Cardiac muscle cell (in vitro differentiated cells and primary cell): ENCODE measurements at places on chromosomes 5 and 9. TPM values are rescaled to one million over a fixed set of nuclear protein-coding genes. Genes with fewer than 3 reads are reported as not detected.

NPR3 gene
- 1.1 and 2.7 TPM in 2 replicates for total RNA-seq

- DNase-seq = no peak
These were observed 72.5 kb downstream of the STK10 start for GRCh38 chr5:172115541-172115982.

ANP32B gene
- 10.6 and 27.2 TPM in 2 replicates for total RNA-seq

COL15A1 gene
- 0.39 and 0.74 TPM in 2 replicates for total RNA-seq

CARD6 gene
- total RNA-seq = 0.11 and 0.12 TPM in 2 replicates

DNA sequence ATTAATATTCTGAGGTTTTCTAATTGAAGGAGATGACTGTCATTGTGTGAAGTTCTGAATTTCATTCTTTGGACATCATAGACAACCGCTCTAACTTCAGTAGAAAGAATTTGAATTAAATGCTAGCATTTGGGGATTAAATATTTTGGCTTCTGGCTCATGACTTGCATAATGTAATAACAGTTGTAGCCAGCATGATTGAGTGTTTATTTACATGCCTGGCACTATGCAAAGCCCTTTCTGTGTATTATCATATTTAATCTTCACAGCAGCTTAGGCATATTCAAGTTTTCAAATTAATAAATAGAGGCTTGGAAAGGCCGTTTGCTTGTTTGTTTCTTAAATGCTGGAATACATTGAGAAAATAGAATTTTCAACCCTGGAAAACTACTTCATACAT is 19.6 kb upstream of the HTR1A start:
- DNase-seq = no peak

IL5 gene
- total RNA-seq = not detected in 2 replicates

ARL15 gene
- total RNA-seq = 27.4 and 31.6 TPM in 2 replicates

DNA sequence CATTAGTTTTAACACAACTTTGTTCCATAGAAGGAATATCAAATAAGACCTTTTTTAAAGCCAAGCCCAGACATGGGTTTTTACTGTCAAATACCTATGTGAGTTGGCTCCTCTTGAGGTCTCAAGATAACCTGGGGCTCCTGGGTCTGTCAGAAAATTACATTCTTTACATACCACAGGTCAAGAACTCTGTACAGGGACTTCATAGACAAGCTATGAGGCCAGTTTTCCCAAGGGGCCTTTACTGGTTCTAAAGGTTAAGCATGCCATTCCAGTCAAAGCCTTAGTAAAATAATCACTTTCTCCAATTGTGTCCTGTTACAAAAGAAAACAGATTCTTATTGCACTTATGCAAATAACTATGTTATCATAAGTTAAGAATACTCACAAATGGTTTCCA is 15.5 kb upstream of the SMC2 start:
- no peak for DNase-seq

- no peak for DNase-seq
These were observed 116.0 kb downstream of the VAV2 start for GRCh38 chr9:133876144-133876543.

ACTBL2 gene
- total RNA-seq = not detected in 2 replicates

DNA sequence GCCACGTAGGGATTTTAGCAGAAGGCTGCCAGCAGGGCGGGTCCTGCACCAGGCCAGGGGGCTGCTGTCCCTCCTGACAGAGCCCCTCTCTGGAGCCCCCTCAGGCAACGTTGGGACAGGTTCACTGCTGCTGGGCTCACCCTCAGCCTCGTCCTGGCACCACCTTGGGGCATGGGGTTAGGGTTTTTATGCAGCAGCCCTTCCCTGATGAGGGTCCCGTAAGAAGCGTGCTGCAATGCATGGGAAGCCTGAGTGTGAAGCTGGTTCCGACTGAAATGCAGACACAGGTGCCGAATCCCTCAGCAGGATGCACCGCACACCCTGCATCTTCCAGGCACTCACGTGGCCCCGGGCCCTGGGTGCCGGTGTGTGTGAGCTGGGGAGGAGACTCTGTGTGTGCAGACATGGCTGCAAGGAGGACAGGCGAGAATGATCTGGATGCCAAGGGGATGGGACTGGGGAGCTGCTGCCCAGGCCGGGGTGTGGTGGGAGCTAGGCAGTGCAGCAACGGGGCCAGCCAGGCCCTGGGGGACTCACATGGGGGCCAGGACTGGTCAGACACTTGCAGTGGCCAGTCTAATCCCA is 27.1 kb downstream of the ZDHHC11B start:
- no peak for DNase-seq

DNA sequence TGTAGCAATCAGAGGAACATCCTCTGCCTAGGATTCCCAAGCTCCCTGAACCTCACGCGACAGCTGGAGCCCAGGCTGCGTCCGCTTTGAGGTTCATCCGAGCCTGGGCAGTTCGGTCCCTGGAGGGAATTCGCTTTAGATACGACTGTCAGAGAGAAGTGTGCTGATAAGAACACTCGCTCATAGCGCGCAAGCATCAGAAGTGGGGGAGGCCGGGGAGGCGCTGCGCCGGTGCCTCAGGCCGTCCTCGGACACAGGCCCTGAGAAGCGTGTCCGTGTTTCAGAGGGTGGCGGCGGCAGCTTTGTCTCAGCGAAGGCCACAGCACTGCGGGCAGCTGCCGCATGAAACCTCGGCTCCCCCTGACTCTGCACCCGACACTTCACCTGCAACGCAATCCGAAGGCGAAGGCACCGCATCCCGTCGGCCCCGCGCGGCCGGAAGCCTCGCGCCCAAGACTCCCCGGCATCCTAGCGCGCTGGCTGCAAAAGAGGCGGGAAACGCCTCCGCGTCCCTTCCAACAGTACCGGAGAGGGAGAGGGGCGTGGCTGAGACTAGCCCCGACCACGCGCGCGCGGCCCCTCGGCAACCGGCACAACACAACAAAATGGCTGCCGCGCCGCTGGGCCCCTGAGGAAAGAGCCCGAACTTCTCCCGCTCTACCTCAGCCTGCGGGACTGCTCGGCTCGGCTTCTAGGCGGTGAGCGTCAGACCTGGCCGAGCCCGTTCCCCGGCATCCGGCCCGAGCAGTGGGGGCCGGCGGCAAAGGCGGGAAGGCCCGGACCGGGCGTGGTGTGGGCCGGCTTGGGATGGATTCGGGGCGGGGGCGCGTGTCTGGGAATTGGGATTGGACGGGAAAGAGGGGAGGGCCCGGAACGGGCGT is at the start of gene CNTRL:
CNTRL (plus strand) TSS at position 586 of the 881 bp plus-strand sequence. CDS start 13,372 bp downstream, outside the sequence.
- peak; percentile 93 for DNase-seq

GRCh38 chr5:1014781-1015221 is 6.2 kb downstream of the NKD2 start:
- no peak for DNase-seq

- DNase-seq = no peak
These were observed 109.7 kb downstream of the MLLT3 start for GRCh38 chr9:20512636-20513035.

DNA sequence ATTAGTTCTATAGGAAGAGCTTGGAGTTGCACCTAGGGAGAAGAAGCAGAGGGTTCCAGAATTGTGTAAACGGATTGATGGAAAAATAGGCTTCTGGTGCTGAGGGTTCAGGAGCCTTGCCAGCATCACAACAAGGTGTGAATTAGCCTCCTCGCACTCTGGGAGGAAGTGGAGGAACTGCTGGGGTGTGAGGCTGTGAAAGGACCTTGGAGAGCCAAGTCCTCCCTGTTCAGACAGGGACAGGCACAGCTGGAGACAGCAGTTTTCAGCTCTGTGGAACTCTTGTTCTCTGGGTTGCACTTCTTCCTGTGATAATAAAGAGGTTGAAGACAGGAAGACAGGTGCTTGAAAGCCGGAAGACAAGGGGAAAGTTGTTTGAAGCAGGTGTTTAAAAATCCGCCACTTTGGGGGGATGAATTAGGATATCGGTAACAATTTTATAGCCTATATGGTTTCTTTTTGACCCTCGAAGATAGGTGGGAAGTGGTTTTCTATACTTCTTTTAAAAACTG is 22.6 kb downstream of the DAPK1 start:
- DNase-seq = no peak

MBLAC2 gene
- 8.2 and 8.5 TPM in 2 replicates for total RNA-seq

SPATA9 gene
- 0.45 and 1.0 TPM in 2 replicates for total RNA-seq

GRCh38 chr5:35758151-35758724 is 98.5 kb upstream of the IL7R start:
- no peak for DNase-seq

DNA sequence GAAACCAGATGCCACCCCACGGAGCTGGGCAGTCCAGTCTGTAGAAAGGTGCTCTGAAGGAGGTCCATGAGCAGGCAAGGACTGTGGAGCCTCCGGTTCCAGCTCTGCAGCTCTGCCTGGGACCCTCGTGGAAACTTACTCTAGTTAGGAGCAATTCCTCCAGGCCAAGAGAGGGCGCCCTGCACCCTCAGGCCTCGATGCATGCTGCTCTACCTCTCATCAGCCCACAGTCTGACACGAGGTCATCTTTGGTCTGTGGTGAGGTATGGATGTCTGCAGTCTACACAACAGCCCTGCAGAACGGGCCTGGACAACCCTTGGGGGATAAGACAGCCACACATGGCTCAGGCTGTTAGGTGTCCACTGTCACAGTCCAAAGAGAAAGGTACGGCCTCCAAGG is 50.6 kb upstream of the UBTD2 start:
- DNase-seq = no peak

DNA sequence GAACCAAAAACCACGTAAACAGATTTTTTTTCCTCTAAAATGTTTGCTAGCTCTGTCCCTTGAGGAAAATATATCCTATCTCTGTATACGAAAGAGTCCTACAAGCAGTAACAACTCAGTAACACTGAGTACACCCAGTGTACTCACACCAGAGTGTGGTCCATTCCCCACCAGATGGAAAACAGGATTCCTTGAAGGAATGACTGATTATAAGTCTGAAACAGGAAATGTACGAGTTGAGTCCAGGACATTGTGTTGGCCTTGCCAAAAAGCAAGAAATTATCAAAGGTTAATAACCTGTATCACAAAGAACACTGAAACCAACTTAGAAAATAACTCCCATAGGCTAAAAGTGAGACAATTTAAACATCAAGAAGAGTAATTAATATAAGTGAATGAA is 20.4 kb downstream of the GOLPH3 start:
- peak; percentile 75 for DNase-seq

DNA sequence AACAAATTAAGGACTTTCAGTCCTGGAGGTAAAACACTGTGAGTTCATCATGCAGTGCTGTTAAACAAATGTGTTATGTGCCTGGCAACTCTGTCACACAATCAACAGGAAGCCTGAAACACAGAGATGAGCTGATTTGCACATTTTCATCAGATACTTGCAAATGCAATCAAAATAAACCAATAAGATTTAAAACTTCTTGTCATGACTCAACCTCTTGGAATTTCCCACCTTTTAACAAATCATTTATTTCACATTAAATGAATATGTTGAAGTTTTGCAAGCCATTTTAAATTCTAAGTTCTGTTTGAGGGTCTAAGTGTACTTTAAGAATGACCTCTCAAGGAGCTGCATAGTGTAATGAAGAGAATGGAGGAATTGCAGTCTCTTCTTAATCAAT is 64.4 kb downstream of the ANXA1 start:
- no peak for DNase-seq

MEIKIN gene
- not detected in 2 replicates for total RNA-seq

- DNase-seq = peak; percentile 63
These were observed 246.1 kb downstream of the MARCHF11 start for GRCh38 chr5:15933259-15934207.
